ENCODE measurements at places on chromosomes 3 and 15.

GRCh38 chr15:39393575-39394335, 187.1 kb upstream of the THBS1 start:
- no peak for DNase-seq

- no peak for DNase-seq
These were observed 169.6 kb downstream of the CFAP20DC start for GRCh38 chr3:58880182-58880581.

DNA sequence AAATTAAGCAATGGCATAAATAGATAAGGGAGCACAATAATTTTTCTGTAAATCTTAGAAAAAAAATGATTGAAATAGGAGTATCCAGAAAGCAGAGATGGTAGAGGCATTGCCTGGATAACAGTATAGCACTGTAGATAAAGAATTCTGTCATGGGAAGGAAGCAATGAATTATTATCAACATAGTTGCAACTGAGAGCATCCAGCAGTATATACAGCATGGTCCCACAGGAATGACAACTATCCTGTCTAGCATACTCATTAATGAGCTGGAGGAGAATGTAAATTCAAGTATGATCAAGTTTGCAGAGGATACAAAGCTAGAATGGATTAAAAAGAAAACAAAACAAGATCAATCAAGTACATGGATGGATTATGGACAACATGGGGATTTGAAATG, 90.8 kb downstream of the DPH6 start:
- DNase-seq: no peak

GRCh38 chr3:178841011-178841410, 230.6 kb downstream of the ZMAT3 start:
- no peak for DNase-seq

GRCh38 chr15:57440167-57440566, 63.9 kb downstream of the CGNL1 start:
- DNase-seq: no peak

GRCh38 chr3:186571644-186572013, 1.1 kb downstream of the DNAJB11 start:
- no peak for DNase-seq

GRCh38 chr15:56792211-56792610, 58.9 kb upstream of the ZNF280D start:
- no peak for DNase-seq

- DNase-seq: no peak
These were observed 314.1 kb downstream of the NLGN1 start for GRCh38 chr3:173711619-173712018.

All from activated T-helper 1 cell treated with Interleukin-2 at 50 U/mL for 16 hours (primary cell).